ENCODE measurements at places on chromosomes 4 and X.
A peak's percentile ranks its signal among the peaks of the same experiment; 100 is the strongest.

GRCh38 chrX:13284570-13284969, 35.3 kb downstream of the ATXN3L start:
- DNase-seq = no peak

DNA sequence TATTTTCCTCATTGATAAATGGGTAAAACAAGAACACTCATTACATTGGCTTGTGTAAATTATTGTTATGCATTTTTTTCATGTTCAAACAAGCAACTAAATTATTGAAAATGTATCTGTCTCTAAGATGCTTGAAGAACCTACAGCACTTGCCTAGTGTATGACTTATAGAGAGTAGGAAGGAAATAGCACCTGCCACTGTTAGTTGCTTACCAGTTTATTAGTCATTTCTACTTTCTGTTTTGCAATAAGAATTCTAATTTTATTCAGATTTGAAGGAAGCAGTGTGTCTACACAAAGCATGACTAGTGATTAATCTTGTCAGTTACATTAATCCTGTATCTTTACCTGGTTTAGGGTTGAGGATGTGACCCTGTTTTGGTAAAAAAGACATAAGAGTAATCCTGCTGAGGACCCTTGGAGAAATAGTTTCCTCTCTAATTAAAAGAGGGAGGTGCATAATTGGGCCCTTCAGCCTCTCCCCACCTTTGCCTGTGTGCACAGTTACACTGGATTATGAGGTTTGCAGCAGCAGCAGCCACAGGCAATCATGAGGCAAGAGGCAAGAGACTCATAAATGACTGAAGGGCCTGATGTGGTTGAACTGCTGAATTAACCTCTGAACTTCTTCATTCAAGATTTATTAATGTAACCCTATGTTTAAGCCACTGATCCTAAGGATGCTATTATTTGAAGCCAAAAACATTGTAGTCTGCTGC, 1202.1 kb downstream of the ADGRL3 start:
- DNase-seq = no peak

- peak; percentile 23 for DNase-seq
Observed at GRCh38 chr4:100294356-100294755, 104.1 kb upstream of the DDIT4L start.

GRCh38 chrX:73916931-73917667, 354.1 kb downstream of the CHIC1 start:
- peak; percentile 87 for DNase-seq

DNA sequence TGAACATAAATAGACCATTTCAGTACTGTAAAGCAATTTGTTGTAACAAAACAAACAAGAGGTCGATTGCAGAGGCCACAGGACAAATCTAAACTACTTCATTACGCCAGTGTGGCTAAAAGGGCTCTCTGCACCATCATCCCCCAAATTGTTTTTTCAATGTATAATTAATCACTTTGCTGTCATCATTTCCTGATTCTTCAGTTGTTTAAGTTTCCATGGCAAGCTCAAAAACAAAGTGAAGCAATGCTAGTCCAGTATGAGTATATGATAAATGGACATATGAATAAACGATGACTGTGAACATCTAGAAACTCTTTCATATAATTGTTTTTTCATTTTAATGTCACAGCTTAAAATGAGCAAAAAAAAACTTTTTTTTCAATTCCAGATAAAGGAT, 235.4 kb upstream of the FGF13 start:
- no peak for DNase-seq

DNA sequence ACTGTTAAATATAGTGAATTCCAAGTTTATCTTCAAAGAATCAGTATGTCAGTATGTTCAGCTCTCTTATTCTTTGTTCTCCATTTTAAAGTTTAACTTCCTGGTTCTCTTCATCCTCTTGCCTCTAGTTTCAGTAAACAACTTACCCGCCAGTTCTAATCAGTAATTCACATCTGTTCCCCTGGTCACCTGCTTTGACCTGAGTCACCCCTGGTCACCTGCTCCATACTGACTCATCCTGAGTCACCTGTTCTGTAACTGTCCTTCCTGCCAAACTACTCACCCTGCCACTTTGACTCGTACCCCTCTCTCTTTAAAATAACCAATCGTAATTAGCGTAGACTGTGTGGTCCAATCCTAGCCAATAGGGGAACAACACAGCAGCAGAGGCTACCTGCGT, 992.7 kb upstream of the HS3ST1 start:
- no peak for DNase-seq

GRCh38 chr4:72743078-72743477, 174.1 kb upstream of the ADAMTS3 start:
- DNase-seq = no peak

DNA sequence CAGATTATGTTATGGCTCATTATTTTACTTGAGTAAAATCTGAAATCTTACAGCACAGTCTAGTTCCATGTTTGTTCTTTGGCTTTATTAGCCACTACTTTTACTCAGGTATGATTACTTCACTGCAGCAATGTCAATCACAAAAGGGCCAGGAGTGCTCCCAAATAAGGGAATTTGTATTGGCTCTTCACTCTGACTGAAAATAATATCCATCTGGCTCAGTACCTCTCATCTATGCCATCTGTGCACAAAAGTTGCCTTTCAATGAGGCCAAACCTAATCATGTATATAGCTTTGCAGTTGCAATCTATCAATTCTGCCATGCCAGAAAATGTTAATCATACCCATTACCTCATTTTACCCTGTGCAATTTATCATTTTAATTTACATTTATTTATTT, 161.1 kb downstream of the TECRL start:
- DNase-seq = no peak

DNA sequence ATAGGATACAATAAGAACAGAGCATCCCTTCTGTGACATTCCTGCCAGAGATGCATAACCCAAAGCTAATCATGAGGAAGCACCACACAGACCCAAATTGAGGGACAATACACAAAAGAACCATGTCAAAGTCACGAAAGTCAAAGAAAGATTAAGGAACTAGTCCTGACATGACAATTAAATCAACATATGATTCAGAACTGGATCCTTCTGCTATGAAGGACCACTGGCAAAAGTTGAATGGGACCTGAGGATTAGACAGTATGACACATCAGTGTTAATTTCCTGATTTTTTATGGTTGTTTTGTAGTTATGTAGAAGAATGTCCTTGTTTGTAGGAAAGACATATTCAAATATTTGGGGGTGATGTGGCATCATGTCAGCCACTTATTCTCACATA, 13.9 kb downstream of the ACOT9 start:
- no peak for DNase-seq

DNA sequence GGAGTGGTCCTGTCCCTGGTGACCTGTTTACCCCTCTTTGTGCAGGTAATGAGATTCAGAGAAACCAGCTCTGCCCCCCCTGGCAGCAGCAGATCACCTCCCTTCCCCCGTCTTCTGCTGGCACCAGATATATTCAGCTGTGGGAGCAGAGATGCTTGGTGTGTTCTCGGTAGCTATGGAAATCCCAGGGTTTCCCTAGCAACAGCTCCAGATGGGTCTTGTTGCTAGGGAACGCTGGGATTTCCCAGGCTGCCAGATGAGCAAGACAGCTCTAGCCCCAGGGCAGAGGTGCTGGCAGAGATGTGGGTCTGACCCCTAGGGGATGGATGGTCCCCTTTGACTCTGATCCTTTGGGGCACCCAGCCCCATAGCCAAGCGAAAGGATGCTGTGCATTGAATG, 20.2 kb downstream of the CETN2 start:
- DNase-seq = no peak

DNA sequence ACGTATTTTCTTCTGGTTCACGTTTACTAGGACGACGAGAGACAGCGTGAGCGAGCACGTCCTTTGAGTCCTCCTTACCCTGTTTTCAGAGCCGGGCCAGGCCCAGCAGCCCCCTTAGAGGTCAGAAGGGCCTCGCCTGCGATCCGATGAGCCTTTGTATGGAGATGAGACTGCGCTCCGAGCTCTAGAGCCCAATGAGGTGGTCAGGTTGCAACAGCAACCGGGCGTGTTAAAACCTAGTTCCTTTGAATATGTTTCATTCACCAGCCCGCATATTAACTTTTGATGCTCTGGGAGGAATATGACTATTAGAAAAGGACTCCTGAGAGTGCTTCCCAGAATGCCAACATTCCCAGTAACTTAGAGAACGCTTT, 55.6 kb upstream of the TADA2B start:
- DNase-seq = peak; percentile 19

Measured in fibroblast of skin of scalp (primary cell).